ENCODE measurements at places on chromosomes 7 and 10.
A peak's percentile ranks its signal among the peaks of the same experiment; 100 is the strongest.

GRCh38 chr7:36154255-36155212 lies 1.5 kb downstream of the EEPD1 start:
- DNase-seq, result peak; percentile 32
- no peaks in the 10 kb centered on the region for H3K27me3 ChIP-seq
- peak overlapping the region; percentile 76 for H3K4me3 ChIP-seq
- H3K27ac ChIP-seq, result no peak overlapping the region

- DNase-seq, result no peak
- H3K36me3 ChIP-seq, result no peaks in the 10 kb centered on the region
- H3K27me3 ChIP-seq, result no peaks in the 10 kb centered on the region
- H3K27ac ChIP-seq, result no peak overlapping the region
Observed at GRCh38 chr7:64618785-64619456, 47.0 kb upstream of the ZNF107 start.

DNA sequence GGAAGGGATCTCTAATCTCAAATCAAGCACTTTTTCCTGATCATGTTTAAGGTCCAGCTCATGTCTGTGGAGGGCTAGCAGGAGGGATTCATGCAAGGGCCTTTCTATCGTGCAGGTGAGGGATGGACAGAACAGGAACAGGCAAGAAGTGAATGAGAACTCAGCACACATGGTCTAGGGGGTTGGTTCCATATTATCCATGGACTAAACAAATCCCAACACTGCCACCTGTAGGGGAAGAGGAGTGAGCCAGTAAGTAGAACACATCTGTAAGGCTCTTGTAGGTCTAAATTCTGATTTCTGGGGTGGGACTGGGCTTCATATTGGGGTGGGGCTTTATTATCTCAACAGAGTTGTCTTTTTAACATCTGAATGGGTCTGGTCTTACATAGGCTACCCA lies 138.0 kb upstream of the TARP start:
- peaks cover 18% of the 10 kb centered on the region for H3K4me1 ChIP-seq
- no peak for DNase-seq
- no peak overlapping the region for H3K4me3 ChIP-seq
- no peaks in the 10 kb centered on the region for H3K36me3 ChIP-seq
- H3K27ac ChIP-seq, result no peak overlapping the region
- peaks cover 9% of the 10 kb centered on the region for H3K27me3 ChIP-seq

DNA sequence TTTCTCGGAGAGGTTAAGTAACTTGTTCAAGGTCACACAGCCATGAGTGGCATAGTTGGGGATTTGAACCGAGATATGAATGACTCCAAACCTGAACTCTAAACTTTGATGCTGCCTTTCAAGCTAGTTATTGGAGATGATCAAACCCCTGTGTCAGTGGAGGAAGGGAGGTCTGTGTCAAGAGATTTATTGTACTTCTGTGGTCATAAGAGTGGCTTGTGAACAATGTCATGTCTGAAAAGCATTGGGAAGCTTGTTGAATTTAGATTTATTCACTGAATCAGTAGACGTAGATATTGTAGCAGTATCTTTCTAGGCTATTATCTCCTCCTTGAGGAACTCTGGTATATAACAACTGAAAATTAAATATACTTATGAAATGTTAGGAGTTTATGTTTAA lies 27.3 kb downstream of the SNX10 start:
- no peak for DNase-seq
- no peak overlapping the region for H3K27ac ChIP-seq
- peaks cover 2% of the 10 kb centered on the region for H3K4me1 ChIP-seq
- peaks cover 14% of the 10 kb centered on the region for H3K36me3 ChIP-seq
- H3K27me3 ChIP-seq, result no peaks in the 10 kb centered on the region

DNA sequence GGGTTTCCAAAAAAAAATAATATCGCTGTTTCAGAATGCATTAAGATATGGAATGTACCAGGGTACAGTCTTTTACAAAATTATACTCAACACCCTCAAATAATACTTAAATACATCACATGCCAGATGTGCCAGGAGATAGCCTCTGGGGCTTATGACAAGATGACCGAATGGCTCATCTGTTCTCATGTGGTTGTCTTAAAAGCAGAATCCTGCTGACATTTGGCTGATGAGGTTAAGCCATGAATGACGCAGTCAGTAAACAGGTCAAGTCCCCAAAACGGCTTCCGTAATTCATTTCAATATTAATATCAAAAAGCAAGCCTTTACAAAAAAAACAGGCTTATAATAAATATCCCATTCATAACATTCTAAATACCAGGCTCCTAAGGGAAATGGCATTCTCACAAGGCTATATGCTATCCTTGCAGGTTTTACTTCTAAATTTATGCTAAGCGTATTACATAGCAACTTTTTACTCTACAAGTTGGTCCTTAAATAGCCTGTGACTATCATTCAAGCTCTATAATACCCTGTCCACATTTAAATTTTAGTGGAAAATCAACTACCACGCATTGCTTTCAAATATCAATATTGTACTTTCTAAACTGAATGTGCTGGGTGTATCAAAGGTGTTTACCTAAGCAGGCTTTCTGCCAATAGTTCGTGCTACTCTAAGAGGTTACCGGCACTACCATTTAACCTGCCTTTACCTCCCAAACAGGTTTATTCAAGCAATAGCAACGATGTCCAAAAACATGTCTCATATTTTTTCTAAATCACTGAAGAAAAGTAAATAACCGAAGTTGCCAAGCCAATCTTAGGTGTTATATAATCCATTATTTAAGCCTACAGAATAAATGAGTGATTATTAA lies 15.6 kb downstream of the SMURF1 start:
- no peaks in the 10 kb centered on the region for H3K36me3 ChIP-seq
- peaks cover 60% of the 10 kb centered on the region for H3K4me1 ChIP-seq
- H3K27ac ChIP-seq, result no peak overlapping the region
- no peak overlapping the region for H3K4me3 ChIP-seq
- H3K27me3 ChIP-seq, result no peaks in the 10 kb centered on the region
- no peak for DNase-seq

DNA sequence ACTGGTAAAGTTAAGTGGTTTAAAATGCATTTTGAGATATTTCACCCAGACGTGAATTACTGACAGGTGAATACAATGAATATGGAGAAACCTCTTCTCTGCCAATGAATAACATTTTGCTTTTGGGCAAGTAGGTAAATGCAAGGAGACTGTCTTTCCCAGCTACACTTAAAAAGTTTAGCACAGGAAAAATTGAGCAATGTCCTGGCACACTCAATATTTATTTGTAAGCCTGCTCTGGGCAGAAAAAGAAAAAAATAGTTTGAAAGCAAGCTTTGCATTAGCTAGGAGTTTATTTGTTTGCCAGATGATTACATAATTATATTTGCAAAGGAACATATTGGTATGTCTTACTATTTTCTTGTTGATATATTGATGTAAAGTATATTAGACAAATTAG lies 624.2 kb downstream of the ACTR3B start:
- DNase-seq, result no peak
- H3K36me3 ChIP-seq, result no peaks in the 10 kb centered on the region
- no peak overlapping the region for H3K27ac ChIP-seq

- DNase-seq, result no peak
- no peak within 1 kb of the TSS for H3K4me3 ChIP-seq
- no peaks in the 10 kb centered on the region for H3K36me3 ChIP-seq
- H3K27me3 ChIP-seq, result no peaks in the 10 kb centered on the region
- H3K4me1 ChIP-seq, result peaks cover 9% of the 10 kb centered on the region
- no peak within 1 kb of the TSS for H3K27ac ChIP-seq
Observed at GRCh38 chr10:103458720-103459119, at the start of gene CALHM1. Gene CALHM1, minus strand, starts transcription at chr10:103458900. Its CDS starts 149 bp downstream, at chr10:103458751.

- H3K4me3 ChIP-seq, result no peak overlapping the region
- H3K4me1 ChIP-seq, result peaks cover 62% of the 10 kb centered on the region
- DNase-seq, result no peak
- no peaks in the 10 kb centered on the region for H3K27me3 ChIP-seq
Observed at GRCh38 chr10:4077804-4078203, 292.8 kb upstream of the KLF6 start.

GRCh38 chr10:90418869-90419652 lies 438.8 kb downstream of the HTR7 start:
- H3K27ac ChIP-seq, result no peak overlapping the region
- DNase-seq, result no peak
- H3K36me3 ChIP-seq, result no peaks in the 10 kb centered on the region
- no peaks in the 10 kb centered on the region for H3K27me3 ChIP-seq
- no peaks in the 10 kb centered on the region for H3K4me1 ChIP-seq

DNA sequence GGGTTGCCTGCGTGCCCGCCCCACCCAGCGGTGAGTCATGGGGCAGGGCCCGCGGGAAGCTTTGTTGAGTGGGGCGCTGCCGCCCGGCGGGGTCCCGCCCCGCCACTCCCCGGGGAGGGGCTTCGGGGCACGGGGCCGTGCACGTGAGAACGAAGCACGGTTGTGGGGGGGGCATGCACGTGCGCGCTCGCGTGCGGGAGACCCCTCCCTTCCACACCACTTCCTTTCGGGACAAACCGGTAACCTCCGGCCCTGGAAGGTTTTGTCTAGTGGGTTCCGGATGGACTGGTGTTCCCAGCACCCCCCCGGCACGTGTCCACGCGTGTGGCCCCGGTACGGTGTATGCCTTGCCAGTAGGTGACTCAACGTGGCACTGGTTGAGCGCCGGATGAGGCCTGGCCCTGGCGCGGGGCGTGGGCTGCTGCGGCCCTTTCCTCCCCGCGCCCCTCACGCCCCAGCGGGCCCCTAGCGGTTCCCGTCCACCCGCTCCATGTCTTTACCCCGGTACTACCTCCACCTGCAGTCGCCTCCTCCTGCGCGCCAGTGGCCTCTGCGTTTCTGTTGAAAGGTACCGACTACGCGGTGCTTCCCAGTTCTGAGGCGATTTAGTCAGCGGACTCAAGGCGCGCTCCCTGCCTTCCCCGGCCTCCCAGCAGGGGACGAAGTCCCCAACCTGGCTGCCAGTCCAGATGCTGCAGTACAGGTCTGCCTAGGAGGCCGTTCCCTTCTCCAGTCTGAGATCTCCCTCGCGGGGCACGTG lies 3.1 kb downstream of the ADIRF start:
- H3K27me3 ChIP-seq, result peaks cover 7% of the 10 kb centered on the region

GRCh38 chr10:10967029-10967428 lies 50.6 kb upstream of the CELF2 start:
- DNase-seq, result no peak
- peaks cover 13% of the 10 kb centered on the region for H3K27me3 ChIP-seq
- no peak overlapping the region for H3K4me3 ChIP-seq

- no peak for DNase-seq
- H3K36me3 ChIP-seq, result no peaks in the 10 kb centered on the region
- H3K27ac ChIP-seq, result peak overlapping the region; percentile 78
- H3K27me3 ChIP-seq, result no peaks in the 10 kb centered on the region
Observed at GRCh38 chr10:103757531-103758293, 97.7 kb downstream of the SH3PXD2A start.

DNA sequence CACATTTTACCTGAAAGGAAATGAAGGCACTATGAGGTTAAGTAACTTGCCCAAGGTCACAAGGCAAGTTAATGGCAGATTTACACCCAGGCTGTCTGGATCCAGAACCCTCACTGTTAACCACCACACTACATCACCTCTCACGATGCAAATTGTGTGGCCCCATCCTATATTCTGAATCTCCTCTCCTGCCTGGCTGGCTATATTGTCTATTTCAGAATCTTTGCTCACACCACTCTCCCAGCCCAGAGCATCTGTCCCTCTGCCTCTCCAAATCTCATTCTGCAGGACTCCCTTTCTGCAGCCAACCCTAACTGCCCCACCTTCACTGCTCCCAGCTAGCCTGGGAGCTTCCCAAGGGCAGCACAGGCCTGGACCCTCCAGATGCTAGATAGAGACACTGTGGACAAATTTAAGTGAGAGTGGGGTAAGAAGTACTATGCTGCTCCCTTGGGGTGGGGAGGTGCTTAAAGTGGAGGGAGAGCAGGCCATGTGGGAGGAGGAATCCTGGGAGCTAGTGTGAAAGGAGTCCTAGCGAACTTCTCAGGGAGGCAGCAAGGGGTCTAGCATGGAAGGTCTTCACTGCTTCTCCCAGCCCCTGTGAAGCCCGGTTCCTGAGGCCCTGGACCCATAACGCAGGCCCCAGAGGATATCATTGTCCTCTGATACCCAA lies 786 bp downstream of the CUEDC2 start:
- H3K4me3 ChIP-seq, result peak overlapping the region; percentile 94
- peak; percentile 47 for DNase-seq
- H3K27ac ChIP-seq, result peak overlapping the region; percentile 97
- H3K36me3 ChIP-seq, result peaks cover 29% of the 10 kb centered on the region
- no peaks in the 10 kb centered on the region for H3K27me3 ChIP-seq
- H3K4me1 ChIP-seq, result peaks cover 52% of the 10 kb centered on the region

DNA sequence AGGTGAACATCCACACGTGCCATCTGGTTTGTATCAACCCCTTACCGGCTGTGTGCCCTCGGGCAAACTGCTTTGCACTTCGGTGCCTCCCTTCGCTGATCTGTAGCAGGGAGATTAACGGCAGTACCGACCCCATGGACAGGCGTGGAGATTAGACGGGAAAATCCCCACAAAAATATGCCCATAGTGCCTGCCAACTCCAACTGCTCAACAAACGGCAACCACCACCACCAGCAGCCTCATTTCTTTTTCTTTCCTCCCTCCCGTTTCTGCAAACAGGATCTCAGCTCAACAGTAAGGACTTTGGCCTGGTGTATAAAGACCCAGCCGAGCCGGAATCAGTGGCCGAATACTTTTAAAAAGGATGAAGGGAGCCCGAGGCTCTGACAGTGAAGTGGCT lies 31.0 kb downstream of the CHST15 start:
- DNase-seq, result no peak
- peaks cover 3% of the 10 kb centered on the region for H3K27me3 ChIP-seq
- H3K36me3 ChIP-seq, result no peaks in the 10 kb centered on the region
- peaks cover 34% of the 10 kb centered on the region for H3K4me1 ChIP-seq
- H3K4me3 ChIP-seq, result no peak overlapping the region
- H3K27ac ChIP-seq, result no peak overlapping the region

DNA sequence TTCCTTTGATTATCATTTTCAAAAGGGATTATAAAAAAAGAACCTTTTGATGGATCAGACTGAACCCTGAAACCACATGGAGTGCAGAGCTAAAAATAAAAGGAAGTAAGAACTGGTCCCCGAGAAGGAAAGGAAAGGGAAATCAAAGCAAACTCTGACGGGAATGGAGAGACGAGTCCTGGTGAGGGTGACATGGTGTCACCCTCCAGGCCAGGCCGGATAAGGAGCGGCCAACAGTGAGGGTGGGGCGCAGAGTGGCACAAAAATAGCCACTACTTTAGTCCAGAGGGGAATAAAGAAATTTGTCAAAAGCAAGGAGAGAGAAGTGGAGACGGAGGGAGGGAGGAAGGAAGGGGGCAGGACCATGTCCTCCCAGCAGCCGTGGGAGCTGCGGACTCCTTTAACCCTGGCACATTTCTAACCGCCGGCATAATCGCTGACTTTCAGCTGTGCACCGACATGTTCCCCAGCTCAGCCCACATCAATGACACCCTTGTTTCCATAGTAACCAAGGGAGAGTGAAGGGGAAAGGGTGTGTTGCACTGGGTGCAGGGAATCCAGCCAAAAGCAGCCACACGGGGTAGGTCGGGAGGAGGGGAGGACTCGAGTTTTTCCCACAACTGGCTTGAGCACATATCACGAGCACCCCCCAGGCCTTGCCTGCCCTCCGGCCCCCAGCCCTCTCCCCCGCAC lies 29.7 kb downstream of the TRIM8 start:
- H3K27me3 ChIP-seq, result no peaks in the 10 kb centered on the region
- peak overlapping the region; percentile 86 for H3K27ac ChIP-seq
- H3K4me3 ChIP-seq, result peak overlapping the region; percentile 71
- no peaks in the 10 kb centered on the region for H3K36me3 ChIP-seq

GRCh38 chr7:108461840-108462239 lies 5.6 kb upstream of the NRCAM start:
- no peak overlapping the region for H3K27ac ChIP-seq
- H3K27me3 ChIP-seq, result peaks cover 22% of the 10 kb centered on the region
- H3K4me3 ChIP-seq, result no peak overlapping the region
- H3K4me1 ChIP-seq, result peaks cover 41% of the 10 kb centered on the region
